ENCODE measurements at places on chromosomes 5 and 9.

GRCh38 chr5:4420177-4420576 lies 720.0 kb upstream of the ADAMTS16 start:
- ATAC-seq = no peak

GRCh38 chr9:20714442-20715415 lies 30.7 kb downstream of the FOCAD start:
- no peak for ATAC-seq

- no peak for ATAC-seq
Measured at GRCh38 chr5:55042886-55043285, 18.8 kb downstream of the GZMK start.

GRCh38 chr9:2367970-2368369 lies 253.6 kb upstream of the VLDLR start:
- ATAC-seq = no peak
